Activated naive CD8-positive, alpha-beta T cell treated with anti-CD3 and anti-CD28 coated beads, Interleukin-2, amount 10 ng/mL, durations not matched to agents 7 days and 5 days (primary cell): ENCODE measurements at places on chromosomes 11 and 22.
A peak's percentile ranks its signal among the peaks of the same experiment; 100 is the strongest.

GRCh38 chr22:26324150-26324549, 104.9 kb upstream of the ASPHD2 start:
- peaks cover 5% of the 10 kb centered on the region for H3K4me1 ChIP-seq
- H3K27me3 ChIP-seq = peaks cover 9% of the 10 kb centered on the region
- no peak overlapping the region for H3K27ac ChIP-seq
- no peak overlapping the region for H3K4me3 ChIP-seq
- no peak for DNase-seq

DNA sequence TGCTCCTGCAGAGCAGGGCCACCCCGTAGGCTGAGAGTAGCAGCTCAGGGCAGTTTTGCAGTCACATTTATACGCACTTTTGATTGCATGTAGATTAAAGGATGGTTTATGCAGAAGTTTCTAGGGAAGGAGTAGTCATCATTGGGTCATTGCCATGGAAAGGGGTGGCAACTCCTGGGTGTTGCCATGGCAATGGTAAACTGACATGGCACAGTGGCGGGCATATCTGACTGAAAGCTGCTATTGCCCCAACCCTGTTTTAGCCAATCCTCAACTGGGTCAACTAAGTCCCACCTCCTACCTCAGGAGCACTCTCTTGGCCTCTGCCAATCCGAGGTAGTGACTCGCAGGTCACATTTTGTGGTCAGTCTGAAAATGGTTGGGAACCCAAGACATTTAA, 2.4 kb upstream of the ARSA start:
- no peak overlapping the region for H3K27ac ChIP-seq
- H3K4me1 ChIP-seq = peaks cover 11% of the 10 kb centered on the region
- DNase-seq = no peak
- no peak overlapping the region for H3K4me3 ChIP-seq
- no peaks in the 10 kb centered on the region for H3K27me3 ChIP-seq

- H3K4me3 ChIP-seq = no peak overlapping the region
- DNase-seq = no peak
- H3K27ac ChIP-seq = peak overlapping the region; percentile 20
- peaks cover 48% of the 10 kb centered on the region for H3K36me3 ChIP-seq
These were observed 142.8 kb downstream of the MAML2 start for GRCh38 chr11:96200243-96200642.

GRCh38 chr22:31055117-31055634, 25.9 kb upstream of the SMTN start:
- no peak overlapping the region for H3K4me3 ChIP-seq
- no peaks in the 10 kb centered on the region for H3K4me1 ChIP-seq
- peaks cover 4% of the 10 kb centered on the region for H3K27me3 ChIP-seq

GRCh38 chr11:71397331-71397860, 50.8 kb downstream of the DHCR7 start:
- DNase-seq = no peak
- H3K36me3 ChIP-seq = no peaks in the 10 kb centered on the region
- H3K27ac ChIP-seq = no peak overlapping the region
- H3K27me3 ChIP-seq = no peaks in the 10 kb centered on the region

DNA sequence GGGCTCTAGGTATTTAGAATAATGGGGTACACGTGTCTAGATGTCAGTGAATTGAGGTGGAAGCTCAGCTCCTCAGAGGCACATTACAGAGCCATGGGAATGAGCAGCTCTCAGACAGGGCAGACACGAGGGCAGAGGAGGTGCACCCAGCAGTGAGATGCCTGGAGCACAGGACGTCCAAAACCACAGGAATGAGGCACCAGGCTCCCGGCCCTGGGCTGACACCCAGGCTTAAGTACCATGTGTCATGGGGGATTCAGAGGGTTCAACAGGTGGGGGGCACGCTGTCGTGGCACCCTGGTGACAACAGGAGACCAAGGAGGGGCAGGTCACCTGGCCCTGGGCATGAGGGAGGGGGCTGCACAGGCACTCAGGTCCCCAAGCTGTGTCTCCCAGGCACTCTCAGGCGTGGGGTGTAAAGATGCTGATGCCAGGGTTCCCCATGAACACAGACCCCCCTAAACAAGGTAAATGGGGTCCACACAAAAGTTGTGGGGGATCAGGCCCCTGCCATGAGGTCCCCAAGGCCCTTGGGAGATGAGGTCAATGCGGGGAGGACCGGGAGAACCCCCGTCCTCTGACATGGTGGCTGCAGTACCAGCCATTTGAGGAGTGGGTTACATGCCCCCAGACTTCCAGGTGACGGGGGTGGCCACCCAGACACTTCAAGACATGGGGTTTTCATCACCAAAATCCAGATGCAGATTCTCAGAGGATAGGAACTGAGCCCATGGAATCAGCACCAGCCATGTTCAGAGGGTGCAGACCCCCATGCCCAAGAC, 5.6 kb upstream of the SYT8 start:
- DNase-seq = no peak
- peaks cover 5% of the 10 kb centered on the region for H3K27me3 ChIP-seq
- peaks cover 2% of the 10 kb centered on the region for H3K4me1 ChIP-seq

GRCh38 chr11:111718859-111719258, 47.3 kb downstream of the PPP2R1B start:
- no peaks in the 10 kb centered on the region for H3K4me1 ChIP-seq
- no peak overlapping the region for H3K27ac ChIP-seq
- H3K27me3 ChIP-seq = no peaks in the 10 kb centered on the region
- H3K4me3 ChIP-seq = no peak overlapping the region
- no peak for DNase-seq

- H3K27ac ChIP-seq = no peak overlapping the region
- no peak overlapping the region for H3K4me3 ChIP-seq
- H3K36me3 ChIP-seq = no peaks in the 10 kb centered on the region
- no peaks in the 10 kb centered on the region for H3K4me1 ChIP-seq
- H3K27me3 ChIP-seq = peaks cover 18% of the 10 kb centered on the region
These were observed 87.4 kb downstream of the IGLL5 start for GRCh38 chr22:22974795-22975580.

DNA sequence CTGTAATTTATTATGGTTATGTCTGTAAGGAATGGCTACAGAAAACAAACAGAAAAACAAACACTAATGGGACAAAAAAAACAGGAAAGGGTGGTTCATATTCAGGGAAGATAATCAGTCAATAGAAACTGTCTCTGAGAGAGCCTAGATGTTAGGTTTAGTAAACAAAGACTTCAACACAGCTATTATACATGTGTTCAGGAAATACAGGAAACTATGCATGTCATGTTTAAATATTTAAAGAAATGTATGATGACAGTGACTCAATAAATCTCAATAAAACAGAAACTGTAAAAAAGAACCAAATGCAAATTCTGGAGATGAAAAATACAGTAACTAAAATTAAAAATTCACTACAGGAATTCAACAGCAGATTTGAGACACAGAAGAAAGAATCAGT, 76.0 kb downstream of the PACS1 start:
- H3K27me3 ChIP-seq = no peaks in the 10 kb centered on the region
- H3K4me1 ChIP-seq = peaks cover 24% of the 10 kb centered on the region
- H3K4me3 ChIP-seq = no peak overlapping the region
- H3K36me3 ChIP-seq = peaks cover 29% of the 10 kb centered on the region
- DNase-seq = no peak
- H3K27ac ChIP-seq = no peak overlapping the region

DNA sequence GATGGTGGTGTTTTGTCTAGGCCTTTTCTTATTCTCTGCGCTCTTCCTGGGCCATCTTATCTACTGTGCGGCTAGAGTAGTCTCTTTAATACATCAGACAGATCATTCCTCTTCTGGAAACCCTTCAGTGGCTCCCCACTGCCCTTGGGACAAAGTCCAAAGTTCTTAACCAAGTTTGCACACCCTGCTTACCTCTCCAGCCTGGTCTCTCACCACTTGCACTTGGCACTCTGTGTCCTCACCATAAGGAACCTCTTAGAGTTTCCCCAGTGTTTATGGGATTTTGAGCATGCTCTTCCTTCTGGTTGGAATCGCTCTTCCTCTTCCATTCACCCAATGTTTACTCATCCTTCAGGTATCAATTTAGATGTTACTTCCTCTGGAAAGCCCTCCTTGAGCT, 5.2 kb upstream of the SPTBN2 start:
- no peak overlapping the region for H3K4me3 ChIP-seq
- H3K27me3 ChIP-seq = peaks cover 68% of the 10 kb centered on the region
- H3K4me1 ChIP-seq = no peaks in the 10 kb centered on the region
- H3K27ac ChIP-seq = no peak overlapping the region

DNA sequence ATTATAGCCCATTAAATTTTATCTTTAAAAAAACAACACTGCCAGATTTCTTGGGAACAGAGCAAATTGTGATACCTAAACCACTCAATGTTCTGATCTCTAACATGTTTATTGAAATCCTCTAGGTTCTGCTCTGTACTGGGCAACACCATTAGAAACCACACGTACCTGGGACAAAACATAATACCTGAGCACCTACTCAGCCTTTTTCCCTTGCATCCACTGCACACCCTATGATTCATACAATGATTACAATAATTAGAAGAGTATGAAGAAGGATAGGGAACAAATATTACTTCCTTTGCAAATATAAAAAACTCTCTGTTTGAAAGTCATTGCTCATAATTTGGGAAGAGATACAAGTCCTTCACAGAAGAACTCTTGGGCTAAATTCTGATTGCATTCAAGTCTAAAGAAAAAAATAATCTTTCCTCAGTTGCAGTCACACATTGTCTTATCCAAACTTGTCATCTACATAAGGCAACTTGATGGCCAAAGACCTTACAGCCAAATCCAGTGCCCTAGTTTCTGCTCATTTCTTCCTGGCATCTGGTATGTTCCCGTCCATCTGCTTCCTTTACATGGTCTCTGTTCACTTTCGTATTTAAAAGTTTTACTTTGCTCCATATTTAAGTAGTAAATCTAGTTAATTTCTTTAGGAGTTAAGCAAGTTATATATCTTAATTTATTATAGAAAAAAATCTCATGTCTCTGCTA, 407.4 kb downstream of the LRRC4C start:
- no peaks in the 10 kb centered on the region for H3K4me1 ChIP-seq
- no peak for DNase-seq
- H3K27ac ChIP-seq = no peak overlapping the region
- H3K36me3 ChIP-seq = no peaks in the 10 kb centered on the region
- no peak overlapping the region for H3K4me3 ChIP-seq

DNA sequence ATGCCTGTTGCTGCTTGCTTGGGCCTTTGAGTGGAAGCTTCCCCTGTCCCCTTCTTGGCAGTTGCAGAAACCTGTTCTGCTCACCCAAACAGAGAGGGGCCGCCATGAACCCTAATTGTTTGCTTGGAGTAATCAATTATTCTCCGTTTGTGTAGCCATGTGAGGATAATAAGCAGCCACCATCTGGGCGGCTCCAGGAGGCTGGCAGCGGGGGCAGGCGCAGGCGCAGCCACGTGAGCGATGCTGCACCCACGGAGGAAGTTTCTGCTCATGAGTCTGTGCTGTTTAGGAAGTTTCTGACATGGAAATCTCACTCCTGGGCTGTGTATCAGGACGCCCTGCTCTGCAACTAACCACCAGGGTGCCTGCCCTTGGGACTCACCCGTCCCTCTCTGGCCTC, 90.1 kb downstream of the MPPED1 start:
- H3K4me1 ChIP-seq = no peaks in the 10 kb centered on the region
- H3K4me3 ChIP-seq = no peak overlapping the region
- H3K36me3 ChIP-seq = no peaks in the 10 kb centered on the region
- no peak for DNase-seq
- H3K27ac ChIP-seq = no peak overlapping the region
- H3K27me3 ChIP-seq = no peaks in the 10 kb centered on the region

DNA sequence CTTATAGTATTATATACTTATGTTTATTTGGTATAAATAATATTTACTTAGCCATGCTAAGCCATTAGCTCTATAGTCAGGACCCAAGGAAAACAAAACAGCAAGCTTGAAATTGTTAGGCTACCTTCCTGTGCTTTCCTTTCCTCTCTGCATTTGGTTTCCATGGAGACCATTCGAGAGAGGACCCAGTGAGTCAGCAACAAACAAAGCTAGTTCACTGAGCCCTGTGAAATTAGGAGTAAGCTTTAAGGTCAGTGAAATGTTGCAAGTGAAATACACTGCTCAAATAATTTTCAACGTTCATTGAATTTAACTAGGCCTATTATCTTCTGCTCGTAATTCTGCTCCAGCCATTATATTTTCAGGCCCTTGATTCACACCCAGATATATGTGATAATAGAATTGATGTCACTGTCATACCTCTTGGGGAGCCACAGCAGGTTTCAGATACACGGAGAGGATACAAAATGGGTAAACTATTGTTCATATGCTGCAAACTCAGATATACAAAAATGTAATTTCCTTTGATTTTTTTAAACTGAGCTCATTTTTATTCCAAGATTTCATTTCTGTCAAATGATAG, 9.1 kb upstream of the OR10D3 start:
- H3K27me3 ChIP-seq = no peaks in the 10 kb centered on the region
- H3K27ac ChIP-seq = no peak overlapping the region
- no peak overlapping the region for H3K4me3 ChIP-seq

DNA sequence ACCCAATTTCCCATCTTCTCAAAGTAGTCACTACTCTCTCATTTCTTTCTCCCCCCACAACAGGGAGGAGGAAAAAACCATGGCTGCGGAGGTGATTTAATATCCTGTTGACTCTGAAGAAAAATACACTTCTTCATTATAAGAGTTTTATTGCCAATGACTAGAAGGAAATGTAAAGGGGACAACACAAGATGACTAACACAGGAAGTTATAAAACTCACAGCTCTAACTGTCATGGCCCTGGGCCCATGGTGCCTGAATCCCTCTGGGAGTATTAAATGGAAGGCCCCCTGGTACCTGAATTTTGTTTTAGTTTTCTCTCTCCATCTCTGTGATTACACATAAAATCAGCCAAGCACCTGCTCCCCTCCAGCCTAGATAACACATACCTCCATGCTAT, 352.8 kb upstream of the FAT3 start:
- H3K4me1 ChIP-seq = no peaks in the 10 kb centered on the region
- DNase-seq = no peak
- H3K36me3 ChIP-seq = no peaks in the 10 kb centered on the region
- no peaks in the 10 kb centered on the region for H3K27me3 ChIP-seq
- no peak overlapping the region for H3K4me3 ChIP-seq
- H3K27ac ChIP-seq = no peak overlapping the region

- H3K36me3 ChIP-seq = no peaks in the 10 kb centered on the region
- DNase-seq = no peak
- no peaks in the 10 kb centered on the region for H3K4me1 ChIP-seq
- H3K27me3 ChIP-seq = no peaks in the 10 kb centered on the region
- no peak overlapping the region for H3K27ac ChIP-seq
- no peak overlapping the region for H3K4me3 ChIP-seq
These were observed 767.1 kb upstream of the API5 start for GRCh38 chr11:42544726-42545125.
